ENCODE measurements at places on chromosomes 1 and 21. TPM values are rescaled to one million over a fixed set of nuclear protein-coding genes. Genes with fewer than 3 reads are reported as not detected.

PUSL1 gene
- 24.1 TPM for total RNA-seq

BCAN gene
- total RNA-seq = 0.13 TPM

FOXO6 gene
- 0.82 TPM for total RNA-seq

TAS1R1 gene
- total RNA-seq = not detected

PBX1 gene
- total RNA-seq = 13.5 TPM

LINGO4 gene
- total RNA-seq = not detected

CCDC30 gene
- total RNA-seq = 0.76 TPM

SLC22A15 gene
- 1.0 TPM for total RNA-seq

RHCE gene
- 0.25 TPM for total RNA-seq

OLFML2B gene
- 0.53 TPM for total RNA-seq

GCSAML gene
- not detected for total RNA-seq

CFHR5 gene
- total RNA-seq = not detected

FBXO28 gene
- total RNA-seq = 24.0 TPM

PRAMEF10 gene
- not detected for total RNA-seq

TMEM200B gene
- total RNA-seq = 0.08 TPM

IGSF5 gene
- not detected for total RNA-seq

YBX1 gene
- total RNA-seq = 776 TPM

CZIB gene
- total RNA-seq = 34.2 TPM

KCNK2 gene
- not detected for total RNA-seq

GSTM1 gene
- not detected for total RNA-seq

ACKR1 gene
- total RNA-seq = 0.05 TPM

CHRM3 gene
- total RNA-seq = 0.03 TPM

RNF187 gene
- total RNA-seq = 82.3 TPM

LRRC39 gene
- total RNA-seq = 0.06 TPM

WNT4 gene
- 0.44 TPM for total RNA-seq

USH2A gene
- total RNA-seq = not detected

ZNF648 gene
- total RNA-seq = not detected

HMGCS2 gene
- total RNA-seq = not detected

KCNA2 gene
- 0.01 TPM for total RNA-seq

PCBP3 gene
- 1.2 TPM for total RNA-seq

DAB1 gene
- not detected for total RNA-seq

ABCA4 gene
- 0.35 TPM for total RNA-seq

HIVEP3 gene
- total RNA-seq = 3.0 TPM

PDE4B gene
- total RNA-seq = 7.9 TPM

KCNA3 gene
- not detected for total RNA-seq

RC3H1 gene
- total RNA-seq = 5.7 TPM

TMPRSS3 gene
- 0.25 TPM for total RNA-seq

WDR64 gene
- not detected for total RNA-seq

GJA9 gene
- total RNA-seq = not detected

NEXN gene
- total RNA-seq = 6.1 TPM

TMEM81 gene
- total RNA-seq = 2.1 TPM

ERICH3 gene
- not detected for total RNA-seq

AK5 gene
- 7.9 TPM for total RNA-seq

NUF2 gene
- 24.0 TPM for total RNA-seq

KRTAP19-1 gene
- not detected for total RNA-seq

HJV gene
- not detected for total RNA-seq
